HepG2 (cell line): ENCODE measurements at places on chromosomes 4 and X. TPM values are rescaled to one million over a fixed set of nuclear protein-coding genes. Genes with fewer than 3 reads are reported as not detected.

IL2 gene
- polyA plus RNA-seq = not detected in 2 replicates

- no peak for DNase-seq
These were observed 6.6 kb downstream of the KLHL15 start for GRCh38 chrX:24020306-24020876.

DNA sequence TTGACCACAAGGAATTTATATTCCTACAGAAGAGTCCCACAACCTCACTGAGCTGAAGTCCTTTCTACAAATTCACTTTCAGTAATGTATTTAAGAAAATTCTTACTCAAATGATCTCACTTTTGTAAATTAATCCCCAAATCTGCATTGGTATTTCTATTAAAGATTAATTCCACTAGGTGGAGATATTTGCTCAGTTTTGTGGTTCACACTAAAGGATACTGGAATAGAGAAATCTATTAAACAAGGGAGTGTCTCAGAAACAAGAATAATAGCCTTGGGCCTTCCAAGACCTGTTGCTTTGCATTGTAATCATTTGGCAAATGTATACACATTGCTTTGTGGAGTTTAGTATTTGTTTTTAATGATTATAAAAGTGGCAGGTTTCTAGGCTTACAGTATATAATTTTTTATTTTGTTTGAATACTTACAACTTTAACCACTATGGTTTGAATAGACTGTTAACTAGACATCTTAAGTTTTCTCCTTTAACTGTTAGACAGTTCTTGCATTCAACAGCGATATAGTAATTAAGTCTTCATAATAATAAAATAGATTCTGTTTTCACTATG, 25.9 kb downstream of the CFAP299 start:
- peak; percentile 5 for DNase-seq

- DNase-seq = no peak
These were observed 222.5 kb downstream of the AFF2 start for GRCh38 chrX:148722966-148723365.

DNA sequence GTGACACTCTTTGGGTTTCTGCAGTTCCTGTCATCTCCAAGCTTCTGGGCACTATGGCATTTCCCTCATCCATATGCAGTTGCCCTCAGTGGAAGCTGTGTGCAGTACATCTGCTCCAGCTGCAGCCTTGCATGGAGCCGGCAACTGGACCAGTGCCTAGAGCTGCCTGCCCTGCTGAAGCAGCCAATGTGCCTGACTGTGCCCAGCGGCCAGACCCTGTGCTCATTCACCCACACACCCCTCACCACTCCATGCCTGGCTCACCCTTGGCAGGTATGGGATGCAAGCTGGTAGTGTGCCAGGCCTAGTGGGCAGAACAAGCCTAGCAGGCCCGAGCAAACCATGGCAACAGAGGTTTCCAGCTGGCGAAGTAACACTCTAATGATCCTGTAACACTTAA, 370.8 kb downstream of the FSTL5 start:
- DNase-seq = no peak
